A673 (cell line): ENCODE measurements at places on chromosomes 16 and 17. TPM values are rescaled to one million over a fixed set of nuclear protein-coding genes. Genes with fewer than 3 reads are reported as not detected.
A peak's percentile ranks its signal among the peaks of the same experiment; 100 is the strongest.

Gene NACA2
- total RNA-seq, result 0.42 TPM in 1 of 2 replicates, not detected in the other

Gene DPEP3
- total RNA-seq, result not detected in 2 replicates

Gene TBC1D3C
- total RNA-seq, result not detected in 2 replicates

Gene TEX14
- 0.26 and 0.50 TPM in 2 replicates for total RNA-seq

Gene IKZF3
- not detected in 2 replicates for total RNA-seq

Gene CRYBA1
- not detected in 2 replicates for total RNA-seq

Gene C16orf46
- total RNA-seq, result 0.21 and 1.4 TPM in 2 replicates

Gene HOXB6
- total RNA-seq, result 19.8 and 27.6 TPM in 2 replicates

Gene C16orf96
- not detected in 2 replicates for total RNA-seq

Gene ETV4
- 25.7 and 31.2 TPM in 2 replicates for total RNA-seq

DNA sequence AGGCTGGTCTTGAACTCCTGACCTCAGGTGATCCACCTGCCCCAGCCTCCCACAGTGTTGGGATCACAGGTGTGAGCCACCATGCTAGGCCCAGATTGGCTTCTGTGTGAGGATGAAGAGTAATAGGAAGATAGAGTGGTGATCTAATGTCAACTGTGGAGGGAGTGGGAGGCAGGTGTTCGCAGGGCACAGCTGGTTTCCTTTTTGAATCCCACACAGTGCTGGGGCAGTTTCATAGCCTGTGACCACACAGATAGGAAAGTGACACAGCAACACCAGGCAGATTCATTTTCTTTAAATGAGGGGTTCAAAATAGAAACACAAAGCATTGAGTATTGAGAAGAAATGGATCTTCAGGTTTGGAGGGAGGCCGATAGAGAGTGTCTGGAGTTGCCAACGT lies 540.3 kb downstream of the WWOX start:
- DNase-seq, result no peak

DNA sequence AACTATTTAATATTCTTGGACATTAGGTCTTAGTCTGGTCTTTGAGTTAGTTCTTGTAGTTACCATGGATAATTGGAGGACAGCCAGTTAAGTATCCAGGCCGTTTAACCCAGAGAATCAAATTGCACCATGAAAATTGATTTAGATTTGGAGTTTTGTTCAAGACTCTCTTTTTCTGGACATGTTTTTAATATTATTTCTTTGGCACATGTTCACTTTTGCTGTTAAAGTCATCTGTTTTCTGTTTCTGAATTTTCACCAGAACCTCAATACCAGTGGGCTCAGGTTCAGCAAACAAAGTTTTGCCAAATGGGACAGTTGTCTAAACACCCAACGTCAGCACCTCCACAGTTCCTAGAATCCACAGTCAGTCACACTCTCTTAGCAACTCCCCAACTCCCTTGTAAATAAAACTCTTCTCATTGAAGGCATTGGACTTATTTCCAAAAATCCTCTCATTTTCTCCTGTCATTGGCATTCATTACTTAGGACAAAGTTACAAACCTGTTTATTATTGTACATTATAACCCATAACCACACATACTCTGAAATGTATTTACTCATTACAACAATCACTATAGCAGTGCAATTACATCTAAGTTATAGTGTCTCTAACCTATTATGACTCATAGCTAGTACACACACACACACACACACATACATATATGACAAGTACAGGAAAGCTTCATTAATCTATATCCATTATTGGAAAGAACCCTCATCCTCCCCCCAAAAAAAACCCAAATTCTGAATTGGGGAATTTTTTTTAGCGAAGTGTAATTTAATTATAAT lies 33.5 kb upstream of the DNAH9 start:
- DNase-seq, result no peak

DNA sequence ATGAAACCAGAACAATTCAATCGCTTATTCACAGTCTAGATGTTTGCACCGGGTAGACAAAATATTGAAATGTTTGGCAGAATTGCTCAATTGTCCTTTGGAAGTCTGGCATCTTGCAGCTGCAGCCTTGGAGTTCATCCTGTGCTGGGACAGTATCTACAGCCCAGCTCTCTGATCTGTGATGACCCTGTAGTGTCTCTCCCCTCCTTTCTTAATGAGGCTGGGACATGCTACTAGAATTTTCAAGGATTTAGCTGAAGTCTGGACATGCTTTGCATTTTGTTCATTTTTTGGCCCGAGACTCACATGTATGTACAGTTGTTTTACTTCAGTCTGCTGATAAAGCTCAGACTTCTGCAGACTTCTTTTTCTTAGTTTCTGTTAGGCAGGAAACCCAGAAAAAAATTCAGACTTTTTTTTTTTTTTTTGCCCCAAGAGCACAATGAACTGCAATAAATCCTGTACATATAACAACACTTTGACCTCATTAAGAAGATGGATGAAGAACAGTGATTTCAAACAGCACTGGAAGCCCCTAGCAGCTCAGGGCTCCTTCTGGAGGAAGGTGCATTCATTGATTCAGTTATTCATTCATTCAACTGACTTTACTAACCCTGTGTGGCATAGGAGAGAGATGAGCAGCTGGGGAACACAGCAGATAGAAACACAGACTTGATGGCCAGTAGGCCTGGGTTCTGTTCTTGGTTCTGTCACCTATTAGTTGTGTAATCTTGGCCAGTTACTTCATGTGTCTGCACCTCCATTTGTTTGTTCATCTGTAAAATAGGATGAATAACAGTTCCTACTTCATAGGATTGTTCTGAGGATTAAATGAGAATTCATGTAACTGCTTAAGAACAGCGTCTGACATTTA lies 210.0 kb downstream of the MAP2K4 start:
- DNase-seq, result no peak

GRCh38 chr16:165539-166374 lies at the start of gene HBM:
TSS of gene HBM (plus strand) at chr16:165978. CDS start at chr16:165998, 20 bp downstream.
- no peak for DNase-seq

- no peak for DNase-seq
These were observed 29.6 kb downstream of the TEKT5 start for GRCh38 chr16:10665166-10665565.

GRCh38 chr16:35296962-35297653 lies 1837.7 kb downstream of the TP53TG3F start:
- DNase-seq, result no peak

GRCh38 chr17:14080847-14081251 lies 11.5 kb downstream of the COX10 start:
- no peak for DNase-seq

GRCh38 chr16:53099318-53100130 lies 44.7 kb downstream of the CHD9 start:
- peak; percentile 87 for DNase-seq

GRCh38 chr17:338442-339192 lies 14.0 kb downstream of the RPH3AL start:
- DNase-seq, result no peak

DNA sequence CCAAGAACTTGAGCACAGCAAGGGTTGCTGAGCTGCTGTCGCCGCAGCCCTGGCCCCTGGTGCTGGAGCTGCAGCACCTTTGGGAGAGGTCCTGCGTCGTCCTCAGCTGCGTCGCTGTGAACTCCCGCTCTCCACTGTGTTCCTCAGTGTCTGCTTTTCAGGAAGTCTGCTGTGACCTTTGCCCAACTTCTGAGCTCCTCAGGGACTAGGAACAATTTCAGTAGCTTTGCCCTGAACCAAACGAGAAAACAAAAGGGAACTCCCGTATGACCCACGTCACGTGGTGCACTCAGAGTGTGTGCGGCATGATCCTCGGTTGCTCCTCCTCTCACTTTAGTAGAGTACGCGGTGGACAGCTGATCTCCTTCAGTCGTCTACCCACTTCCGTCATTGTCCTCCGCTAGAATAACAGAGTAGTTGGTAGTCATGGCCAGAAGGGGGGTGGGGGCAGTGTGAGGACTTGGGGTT lies 44.2 kb downstream of the WDR45B start:
- DNase-seq, result no peak

DNA sequence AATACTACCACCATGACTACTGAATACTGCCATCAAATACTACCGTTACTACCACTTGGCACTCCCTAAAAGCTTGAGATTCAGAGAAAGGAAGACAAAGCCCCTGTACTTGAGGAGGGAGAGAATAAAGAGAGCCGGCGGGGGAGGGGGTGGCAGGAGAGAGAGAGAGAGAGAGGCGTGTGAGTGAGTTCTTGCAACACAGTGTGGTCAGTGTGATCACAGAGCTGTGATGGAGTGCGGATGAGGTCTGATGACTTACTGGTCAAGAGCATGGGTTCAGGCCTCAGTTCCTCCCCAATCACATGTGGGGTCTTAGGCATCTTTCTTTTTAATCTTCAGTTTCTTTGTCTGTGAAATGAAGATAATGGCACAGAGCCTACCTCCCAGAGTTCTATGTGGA lies 19.2 kb downstream of the PRKCB start:
- DNase-seq, result no peak

GRCh38 chr17:48840441-48840840 lies 9.6 kb downstream of the CALCOCO2 start:
- DNase-seq, result no peak

GRCh38 chr17:35084987-35085386 lies 21.5 kb upstream of the RFFL start:
- no peak for DNase-seq

DNA sequence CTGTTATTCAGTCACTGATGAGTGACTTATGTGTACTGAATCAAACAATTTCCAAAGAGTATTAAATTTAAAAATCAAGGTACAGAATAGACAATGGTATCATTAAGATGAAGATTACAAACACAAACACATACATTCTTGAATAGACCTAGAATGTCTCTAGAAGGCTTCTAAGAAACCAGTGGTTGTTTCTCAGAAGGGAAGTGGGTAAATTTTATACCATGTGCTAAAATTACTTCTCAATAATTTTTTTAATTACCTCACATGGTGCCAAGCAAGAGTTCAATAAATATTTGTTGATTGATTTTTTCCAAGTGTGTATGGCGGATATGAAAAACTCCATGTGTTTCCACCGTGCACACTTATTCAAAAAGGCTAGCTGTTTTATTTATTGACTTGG lies 6.4 kb downstream of the DYNLRB2 start:
- no peak for DNase-seq

DNA sequence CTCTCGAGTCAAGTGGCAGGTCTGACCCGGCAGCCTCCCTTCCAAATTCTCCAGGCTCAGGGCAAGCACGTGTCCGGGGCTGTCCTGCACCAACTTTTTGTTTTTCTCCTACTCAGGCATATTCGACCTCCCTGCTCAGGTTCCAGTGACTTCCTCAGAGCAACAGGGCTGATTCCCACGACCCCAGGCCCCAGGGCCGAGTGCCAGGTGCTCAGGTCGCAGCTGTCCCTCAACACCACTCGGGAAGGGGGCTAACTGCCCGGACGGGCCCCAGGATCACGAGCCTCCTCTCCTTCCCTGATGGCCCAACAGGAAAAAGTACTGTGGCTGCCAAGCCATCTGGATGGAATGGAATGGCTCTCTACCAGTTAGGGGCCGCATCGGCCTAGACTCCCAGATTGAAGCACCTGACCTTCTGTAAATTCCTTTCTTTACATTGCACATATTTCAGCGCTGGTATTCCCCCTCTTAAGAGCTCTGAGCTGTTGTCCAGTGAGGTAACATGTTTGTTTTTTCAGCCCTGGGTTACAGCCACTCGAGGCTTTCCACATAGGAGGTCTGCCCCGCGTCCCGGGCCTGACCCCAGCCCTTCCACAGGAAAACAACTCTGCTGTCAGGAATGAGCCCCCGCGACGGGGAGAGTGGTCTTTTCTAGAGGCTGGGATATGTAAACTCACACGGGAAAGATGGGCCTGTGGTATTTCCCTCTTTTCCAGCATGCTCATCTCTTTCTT lies 25.0 kb downstream of the NXN start:
- DNase-seq, result no peak

- no peak for DNase-seq
These were observed 17.2 kb downstream of the SPAG9 start for GRCh38 chr17:51103451-51103850.

- DNase-seq, result peak; percentile 38
These were observed 48.0 kb upstream of the CDYL2 start for GRCh38 chr16:80852261-80852872.

DNA sequence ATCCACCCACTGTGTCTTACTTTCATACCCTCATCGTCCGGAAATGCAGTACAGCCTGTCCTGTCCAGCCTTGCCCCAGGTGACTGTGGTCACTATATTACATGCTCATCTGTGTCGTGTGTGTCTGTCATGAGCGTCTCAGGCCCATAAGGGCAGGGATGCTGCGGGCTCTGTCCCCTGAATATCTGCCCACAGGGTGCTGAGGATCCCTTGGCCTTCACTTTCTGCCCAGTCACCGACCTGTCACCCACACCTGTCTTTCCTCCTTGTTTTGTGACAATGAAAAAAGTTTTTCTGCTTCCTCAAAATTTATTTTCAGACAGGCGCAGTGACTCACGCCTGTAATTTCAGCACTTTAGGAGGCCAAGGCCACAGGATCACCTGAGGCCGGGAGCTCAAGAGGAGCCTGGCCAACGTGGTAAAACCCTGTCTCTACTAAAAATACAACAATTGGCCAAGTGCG lies 1.4 kb upstream of the CTRB1 start:
- DNase-seq, result no peak

- DNase-seq, result no peak
These were observed 73.7 kb downstream of the CNGB1 start for GRCh38 chr16:57897053-57897784.

GRCh38 chr17:1649844-1650501 lies at the start of gene RILP:
TSS of gene RILP (minus strand) at chr17:1649866. CDS start at chr17:1649804, 62 bp downstream.
- DNase-seq, result no peak

GRCh38 chr16:52411011-52411410 lies 135.9 kb downstream of the TOX3 start:
- peak; percentile 12 for DNase-seq

- no peak for DNase-seq
These were observed 5.4 kb upstream of the SLC5A2 start for GRCh38 chr16:31477220-31478216.

GRCh38 chr17:57606111-57606875 lies 138.8 kb downstream of the CCDC182 start:
- no peak for DNase-seq

- DNase-seq, result no peak
These were observed 398.8 kb upstream of the SALL1 start for GRCh38 chr16:51549836-51550235.

- DNase-seq, result no peak
These were observed 185.3 kb downstream of the ZNF423 start for GRCh38 chr16:49670627-49671026.

GRCh38 chr17:27598337-27599050 lies 32.5 kb upstream of the LGALS9 start:
- no peak for DNase-seq

DNA sequence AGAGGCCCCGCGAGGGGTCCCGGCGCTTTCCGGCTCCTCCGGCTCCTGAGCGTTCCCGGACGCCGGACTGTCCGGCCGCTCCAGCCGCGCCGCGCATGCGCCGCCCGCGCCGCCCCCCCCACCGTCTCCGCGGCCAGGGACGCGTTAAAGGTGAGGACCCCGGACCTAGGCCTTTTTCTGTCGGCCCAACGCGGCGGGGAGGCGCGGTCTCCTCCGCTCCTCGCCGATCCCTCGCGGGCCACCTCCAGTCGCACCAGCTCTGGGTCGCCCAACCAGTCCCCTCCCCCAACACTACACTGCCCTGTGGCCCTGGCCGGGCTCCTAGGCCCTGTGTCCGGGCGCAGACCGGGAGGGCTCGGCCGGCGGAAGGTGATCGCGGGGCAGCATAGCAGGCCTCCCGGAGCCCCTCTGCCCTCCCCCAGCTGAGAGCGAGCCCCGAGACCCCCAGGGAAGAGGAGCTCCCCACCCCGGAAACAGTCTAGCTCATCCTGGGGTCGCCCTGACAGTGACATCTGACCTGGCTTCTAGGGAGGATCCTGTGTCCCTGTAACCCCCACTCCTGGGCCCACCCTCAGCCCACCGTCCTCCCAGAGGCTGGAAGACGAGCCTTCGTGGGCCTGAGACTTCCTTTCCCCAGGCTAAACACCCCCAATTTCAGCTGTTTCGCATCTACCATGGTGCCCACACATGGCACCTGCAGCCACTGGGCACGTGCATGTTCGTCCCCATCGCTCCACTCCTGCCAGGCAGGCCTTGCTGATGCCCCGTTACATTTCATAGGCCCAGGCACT lies 14.7 kb upstream of the BCAR1 start:
- peak; percentile 58 for DNase-seq
